Activated T-helper 17 cell treated with anti-CD3 and anti-CD28 coated beads, Interleukin-2, amount 50 U/mL, for 72 hours (primary cell): ENCODE measurements at places on chromosomes 1 and 21.

GRCh38 chr1:212976586-212976985 is 26.2 kb downstream of the VASH2 start:
- peaks cover 23% of the 10 kb centered on the region for H3K27me3 ChIP-seq
- no peak for ATAC-seq
- peaks cover 31% of the 10 kb centered on the region for H3K4me1 ChIP-seq
- H3K27ac ChIP-seq = peak overlapping the region; percentile 56
- no peaks in the 10 kb centered on the region for H3K36me3 ChIP-seq

GRCh38 chr1:217917281-217917887 is 286.2 kb downstream of the SPATA17 start:
- ATAC-seq = no peak
- H3K4me1 ChIP-seq = no peaks in the 10 kb centered on the region
- no peaks in the 10 kb centered on the region for H3K36me3 ChIP-seq
- H3K27ac ChIP-seq = no peak overlapping the region

GRCh38 chr21:16468184-16468583 is 738.4 kb downstream of the USP25 start:
- no peaks in the 10 kb centered on the region for H3K4me1 ChIP-seq
- H3K27ac ChIP-seq = no peak overlapping the region
- H3K27me3 ChIP-seq = no peaks in the 10 kb centered on the region
- H3K36me3 ChIP-seq = no peaks in the 10 kb centered on the region

DNA sequence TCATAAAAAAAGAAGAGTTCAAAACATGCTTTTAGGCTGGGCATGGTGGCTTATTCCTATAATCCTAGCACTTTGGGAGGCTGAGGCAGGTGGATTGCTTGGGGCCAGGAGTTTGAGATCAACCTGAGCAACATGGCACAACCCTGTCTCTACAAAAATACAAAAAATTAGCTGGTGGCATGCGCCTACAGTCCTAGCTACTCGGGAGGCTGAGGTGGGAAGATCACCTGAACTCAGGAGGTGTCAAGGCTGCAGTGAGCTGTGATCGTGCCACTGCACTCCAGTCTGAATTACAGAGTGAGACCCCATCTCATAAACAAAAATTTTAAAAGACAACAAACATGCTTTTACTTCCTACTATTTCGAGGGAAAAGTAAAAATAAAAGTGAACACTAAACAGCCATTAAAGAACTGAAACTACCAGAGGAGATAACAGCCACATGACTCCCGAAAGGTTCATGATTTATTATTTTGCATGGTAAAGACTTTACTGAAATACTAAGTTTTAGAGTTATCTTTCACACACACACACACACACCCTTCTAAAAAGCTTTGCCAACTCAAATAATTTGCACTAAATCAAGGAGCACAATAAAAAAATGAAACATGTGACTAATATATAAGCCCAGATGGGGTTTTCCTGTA is 48.1 kb downstream of the USP1 start:
- no peaks in the 10 kb centered on the region for H3K27me3 ChIP-seq
- no peak overlapping the region for H3K27ac ChIP-seq
- no peaks in the 10 kb centered on the region for H3K4me1 ChIP-seq
- no peak overlapping the region for H3K4me3 ChIP-seq

DNA sequence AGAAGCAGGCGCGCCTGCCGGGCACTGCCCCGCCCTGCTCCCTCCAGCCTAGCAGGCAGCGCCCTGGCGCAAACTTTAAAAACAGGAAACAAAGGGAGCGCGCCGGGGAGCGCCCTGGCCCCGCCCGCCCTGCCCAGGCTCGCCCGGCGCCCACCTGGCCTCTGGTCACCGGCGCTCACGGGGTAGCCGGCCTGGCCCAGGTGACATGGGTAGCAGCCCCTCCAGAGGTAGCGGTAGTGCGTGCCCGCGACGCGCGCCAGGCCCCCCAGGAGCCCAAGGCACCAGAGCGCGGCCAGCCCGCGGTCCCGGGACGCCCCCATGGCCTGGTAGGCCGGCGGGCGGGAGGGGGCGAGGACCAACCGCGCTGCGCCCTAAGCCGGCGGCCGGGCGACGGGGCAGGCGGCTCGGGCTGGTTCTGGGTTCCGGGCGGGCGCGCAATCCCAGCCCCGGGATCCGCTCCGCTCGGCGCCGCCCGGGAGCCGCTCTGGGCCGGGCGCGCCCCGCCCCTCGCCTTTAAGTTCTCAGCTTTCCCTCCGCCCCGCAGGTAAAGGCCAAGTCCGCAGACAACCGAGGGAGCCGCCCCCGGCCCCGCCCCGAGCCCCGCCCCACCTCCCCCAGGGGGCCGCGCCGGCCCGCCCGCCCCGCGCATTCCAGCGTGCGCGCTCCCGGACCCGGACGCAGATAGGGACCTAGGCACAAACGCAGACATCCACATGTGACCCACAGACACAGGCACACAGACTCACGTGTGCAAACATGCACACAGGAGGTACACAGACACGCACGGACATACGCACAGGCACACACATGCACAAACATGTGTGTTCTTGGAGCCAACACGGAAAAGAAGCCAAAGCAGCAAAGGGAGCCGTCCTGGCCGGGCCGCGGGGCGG is 76.7 kb downstream of the ARHGEF16 start:
- H3K4me3 ChIP-seq = peak overlapping the region; percentile 73
- no peaks in the 10 kb centered on the region for H3K27me3 ChIP-seq
- ATAC-seq = peak; percentile 84
- H3K27ac ChIP-seq = no peak overlapping the region

- no peak overlapping the region for H3K4me3 ChIP-seq
- peaks cover 12% of the 10 kb centered on the region for H3K27me3 ChIP-seq
- no peaks in the 10 kb centered on the region for H3K36me3 ChIP-seq
- no peaks in the 10 kb centered on the region for H3K4me1 ChIP-seq
Measured at GRCh38 chr1:68145418-68146126, 86.8 kb downstream of the WLS start.

GRCh38 chr1:13699510-13699909 is 478 bp upstream of the PRDM2 start:
- H3K27ac ChIP-seq = peak overlapping the region; percentile 69
- peaks cover 20% of the 10 kb centered on the region for H3K36me3 ChIP-seq
- H3K4me1 ChIP-seq = peaks cover 17% of the 10 kb centered on the region
- peak overlapping the region; percentile 75 for H3K4me3 ChIP-seq

DNA sequence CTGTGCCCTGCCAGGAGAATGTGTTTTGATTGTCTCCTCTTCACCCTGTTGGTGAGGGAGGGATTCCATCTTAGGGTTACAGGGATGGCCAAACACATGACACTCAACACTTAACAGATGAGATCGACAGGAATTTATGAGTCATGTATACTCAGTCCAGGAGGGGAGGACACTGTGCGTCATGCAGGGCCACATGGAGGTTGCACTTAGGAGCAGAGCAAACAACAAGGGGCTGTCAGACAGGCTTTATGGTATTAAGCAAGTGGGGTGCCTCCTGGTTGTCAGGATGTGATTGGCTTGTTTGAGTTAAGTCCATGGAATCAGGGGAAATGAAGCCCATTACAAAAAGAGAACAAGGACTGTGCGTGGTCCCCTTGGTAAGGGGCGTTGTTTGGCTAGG is 26.9 kb downstream of the EDARADD start:
- peaks cover 12% of the 10 kb centered on the region for H3K36me3 ChIP-seq
- no peak overlapping the region for H3K4me3 ChIP-seq
- peak overlapping the region; percentile 15 for H3K27ac ChIP-seq
- ATAC-seq = peak; percentile 53
- peaks cover 11% of the 10 kb centered on the region for H3K4me1 ChIP-seq

DNA sequence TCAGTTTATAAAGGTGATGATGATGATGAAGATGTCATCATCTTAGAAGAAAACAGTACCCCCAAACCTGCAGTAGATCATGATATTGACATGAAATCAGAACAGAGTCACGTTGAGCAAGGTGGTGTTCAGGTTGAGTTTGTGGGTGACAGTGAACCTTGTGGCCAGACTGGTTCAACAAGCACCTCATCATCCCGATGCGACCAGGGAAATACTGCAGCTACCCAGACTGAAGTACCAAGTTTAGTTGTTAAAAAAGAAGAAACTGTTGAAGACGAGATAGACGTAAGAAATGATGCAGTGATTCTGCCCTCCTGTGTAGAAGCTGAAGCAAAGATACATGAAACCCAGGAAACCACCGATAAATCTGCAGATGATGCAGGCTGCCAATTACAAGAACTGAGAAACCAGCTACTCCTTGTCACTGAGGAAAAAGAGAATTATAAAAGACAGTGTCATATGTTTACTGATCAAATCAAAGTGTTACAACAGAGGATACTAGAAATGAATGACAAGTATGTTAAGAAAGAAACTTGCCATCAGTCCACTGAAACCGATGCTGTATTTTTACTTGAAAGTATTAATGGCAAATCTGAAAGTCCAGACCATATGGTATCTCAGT is 16.0 kb upstream of the CHAF1B start:
- no peaks in the 10 kb centered on the region for H3K27me3 ChIP-seq
- H3K4me3 ChIP-seq = peak overlapping the region; percentile 11
- H3K4me1 ChIP-seq = peaks cover 9% of the 10 kb centered on the region
- H3K36me3 ChIP-seq = peaks cover 100% of the 10 kb centered on the region
- peak; percentile 72 for ATAC-seq

GRCh38 chr1:86061551-86061990 is 95.0 kb downstream of the COL24A1 start:
- no peaks in the 10 kb centered on the region for H3K36me3 ChIP-seq
- H3K4me3 ChIP-seq = no peak overlapping the region
- ATAC-seq = no peak
- no peak overlapping the region for H3K27ac ChIP-seq

GRCh38 chr1:156725683-156726280 is 2.5 kb upstream of the METTL25B start:
- H3K36me3 ChIP-seq = no peaks in the 10 kb centered on the region
- peak; percentile 35 for ATAC-seq
- no peak overlapping the region for H3K4me3 ChIP-seq
- no peak overlapping the region for H3K27ac ChIP-seq
- H3K27me3 ChIP-seq = no peaks in the 10 kb centered on the region

- H3K27ac ChIP-seq = peak overlapping the region; percentile 78
- peaks cover 21% of the 10 kb centered on the region for H3K4me1 ChIP-seq
- peak overlapping the region; percentile 80 for H3K4me3 ChIP-seq
- peaks cover 18% of the 10 kb centered on the region for H3K27me3 ChIP-seq
- ATAC-seq = no peak
Measured at GRCh38 chr1:84997667-84998600, 1.0 kb upstream of the MCOLN2 start.

DNA sequence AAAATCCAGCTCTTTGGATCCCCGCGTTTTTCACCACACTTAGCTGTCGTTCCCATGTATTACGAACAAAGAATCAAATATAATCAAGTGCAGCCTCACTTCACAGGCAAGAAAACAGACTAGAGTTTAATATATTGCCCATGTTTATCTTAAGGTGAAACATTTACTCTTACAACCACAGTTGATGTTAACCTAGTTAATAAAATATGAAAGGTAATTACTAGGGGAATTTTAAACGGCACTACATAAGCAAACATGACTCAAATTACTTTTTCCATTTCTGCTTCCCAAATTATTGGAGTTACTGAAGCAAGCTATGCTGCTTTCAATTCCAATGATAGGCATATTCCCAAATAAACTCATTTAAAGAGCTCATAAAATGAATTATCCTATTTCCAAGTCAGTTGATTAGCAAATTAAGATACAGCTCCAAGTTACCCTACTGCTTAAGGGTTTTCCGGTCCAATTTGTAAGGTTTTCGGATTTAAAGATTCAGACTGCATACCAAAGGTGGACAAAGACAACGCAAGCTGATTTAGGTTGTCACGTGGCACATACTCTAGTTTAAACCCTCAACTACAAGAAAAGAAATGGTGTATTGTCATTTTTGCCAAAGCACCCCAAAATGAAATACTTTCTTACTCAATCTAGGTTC is 5.9 kb downstream of the COX20 start:
- peaks cover 39% of the 10 kb centered on the region for H3K4me1 ChIP-seq
- H3K36me3 ChIP-seq = peaks cover 100% of the 10 kb centered on the region
- H3K27me3 ChIP-seq = no peaks in the 10 kb centered on the region

GRCh38 chr1:201023920-201024624 is 558 bp upstream of the KIF21B start:
- no peak overlapping the region for H3K27ac ChIP-seq
- H3K4me3 ChIP-seq = peak overlapping the region; percentile 64
- peaks cover 37% of the 10 kb centered on the region for H3K36me3 ChIP-seq
- no peaks in the 10 kb centered on the region for H3K27me3 ChIP-seq
- H3K4me1 ChIP-seq = peaks cover 44% of the 10 kb centered on the region

- no peak overlapping the region for H3K27ac ChIP-seq
- H3K4me3 ChIP-seq = no peak overlapping the region
- no peaks in the 10 kb centered on the region for H3K27me3 ChIP-seq
- no peaks in the 10 kb centered on the region for H3K4me1 ChIP-seq
- ATAC-seq = peak; percentile 78
- no peaks in the 10 kb centered on the region for H3K36me3 ChIP-seq
Measured at GRCh38 chr1:200139661-200140250, 112.2 kb downstream of the NR5A2 start.

GRCh38 chr1:226772446-226773139 is 33.5 kb upstream of the ITPKB start:
- no peaks in the 10 kb centered on the region for H3K27me3 ChIP-seq
- ATAC-seq = no peak
- no peak overlapping the region for H3K4me3 ChIP-seq
- no peaks in the 10 kb centered on the region for H3K4me1 ChIP-seq
- H3K36me3 ChIP-seq = no peaks in the 10 kb centered on the region

DNA sequence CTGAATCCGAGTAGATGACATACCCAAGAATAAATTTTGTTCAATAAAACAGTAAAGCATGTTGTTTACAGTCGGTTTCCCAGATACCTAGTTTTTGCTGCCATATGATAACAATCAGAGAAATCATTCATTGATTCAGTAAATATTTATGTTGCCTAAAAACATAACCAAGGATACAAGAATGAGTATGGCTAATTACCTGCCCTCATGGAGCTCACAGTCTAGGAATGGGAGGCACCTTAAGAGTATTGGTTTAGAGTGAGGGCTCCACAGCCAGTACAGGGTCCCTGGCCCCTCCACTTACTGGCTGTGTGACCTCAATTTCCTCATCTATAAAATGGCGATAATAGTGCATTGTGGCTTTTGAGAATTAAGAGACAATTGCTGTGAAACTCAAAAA is 921 bp downstream of the ATP5PB start:
- peak overlapping the region; percentile 99 for H3K27ac ChIP-seq
- peaks cover 95% of the 10 kb centered on the region for H3K36me3 ChIP-seq
- peaks cover 53% of the 10 kb centered on the region for H3K4me1 ChIP-seq
- no peak for ATAC-seq
- peak overlapping the region; percentile 99 for H3K4me3 ChIP-seq
- H3K27me3 ChIP-seq = no peaks in the 10 kb centered on the region

DNA sequence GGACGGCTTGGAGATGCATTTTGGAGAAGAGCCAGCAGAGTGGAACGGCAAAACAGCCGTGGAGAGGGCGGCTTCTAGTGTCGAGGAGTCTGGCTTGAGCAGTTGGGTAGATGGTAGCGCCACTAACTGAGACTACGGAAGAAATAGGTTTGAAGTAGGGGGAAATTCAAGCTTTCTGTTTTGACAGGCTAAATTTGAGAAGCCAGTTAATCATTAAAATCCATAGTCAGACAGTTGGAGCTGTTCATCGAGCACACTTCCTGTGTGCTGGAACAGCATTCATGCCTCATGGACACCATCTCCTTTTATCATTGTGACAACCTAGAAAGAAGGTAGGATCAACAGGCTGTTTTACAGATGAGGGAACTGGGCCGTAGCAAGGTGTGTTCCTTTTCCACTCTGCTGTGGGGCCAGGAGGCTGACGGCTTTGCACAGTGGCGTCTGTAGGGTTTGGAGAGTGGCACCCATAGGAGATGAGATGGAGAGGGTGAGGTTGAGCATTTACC is 3.4 kb upstream of the PKLR start:
- no peaks in the 10 kb centered on the region for H3K4me1 ChIP-seq
